Fibroblast of the aortic adventitia (primary cell): ENCODE measurements at places on chromosomes 1 and 21. TPM values are rescaled to one million over a fixed set of nuclear protein-coding genes. Genes with fewer than 3 reads are reported as not detected.
A peak's percentile ranks its signal among the peaks of the same experiment; 100 is the strongest.

- DNase-seq = no peak
These were observed 82.0 kb downstream of the KCNK1 start for GRCh38 chr1:233695901-233696300.

DNA sequence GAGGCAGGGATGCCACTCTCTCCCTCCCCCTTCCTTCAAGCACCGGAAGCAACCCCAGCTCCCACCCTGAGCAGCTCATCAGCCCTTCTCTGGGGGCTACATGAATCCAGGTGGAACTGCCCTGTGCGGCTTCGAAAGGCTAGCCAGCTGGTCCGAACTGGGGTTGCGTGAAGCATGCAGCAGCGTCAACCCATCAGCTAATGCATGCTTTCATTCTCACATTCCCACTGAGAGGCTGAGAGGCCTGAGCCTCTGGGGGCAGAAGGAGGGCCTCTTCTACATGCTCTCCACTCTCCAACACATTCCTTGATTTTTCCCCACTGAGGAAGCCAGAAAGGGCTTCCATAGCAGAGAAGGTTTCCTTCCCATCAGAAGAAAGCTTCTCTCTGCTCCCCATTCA, 5.6 kb downstream of the RXRG start:
- DNase-seq = no peak

- peak; percentile 93 for DNase-seq
These were observed 58.1 kb downstream of the SCCPDH start for GRCh38 chr1:246782120-246782900.

DNA sequence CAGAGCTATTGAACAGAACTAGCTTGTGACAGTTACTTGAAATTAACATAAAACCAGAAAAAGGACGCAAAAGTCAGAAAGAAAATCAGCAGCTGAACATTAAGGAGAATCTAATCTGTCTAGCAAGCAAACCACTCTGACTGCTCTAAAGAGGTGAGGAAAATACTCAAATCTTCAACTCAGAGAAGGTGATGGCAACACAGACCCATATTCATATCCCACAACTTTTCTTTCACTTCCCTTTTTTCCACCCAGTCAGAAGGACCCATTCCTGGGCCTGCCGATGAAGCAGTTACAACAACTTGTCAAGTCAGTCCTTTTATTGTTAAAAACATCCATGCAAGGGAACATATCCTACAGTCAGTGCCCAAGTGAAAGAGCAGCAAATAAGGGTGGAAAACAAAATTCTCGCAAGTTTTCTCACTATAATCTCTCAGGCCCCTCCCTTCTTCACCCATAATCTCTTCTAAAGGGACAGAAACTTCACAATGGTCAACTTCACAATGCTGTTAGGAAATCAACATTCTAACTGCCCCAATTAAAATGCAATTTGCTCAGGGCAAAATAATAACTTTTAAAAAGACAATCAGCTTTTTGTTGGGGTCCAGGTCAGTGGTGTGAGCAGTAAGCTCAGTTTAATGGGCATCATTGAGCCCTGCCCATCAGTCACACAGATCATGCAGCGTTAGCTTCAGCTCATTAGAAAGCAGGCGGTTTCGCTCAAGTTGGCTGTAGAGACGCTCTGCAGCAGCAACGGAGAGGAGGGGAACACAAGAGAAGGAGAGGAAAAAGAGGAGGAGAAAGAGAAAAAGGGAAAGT, 3.6 kb upstream of the NUP210L start:
- DNase-seq = no peak

DNA sequence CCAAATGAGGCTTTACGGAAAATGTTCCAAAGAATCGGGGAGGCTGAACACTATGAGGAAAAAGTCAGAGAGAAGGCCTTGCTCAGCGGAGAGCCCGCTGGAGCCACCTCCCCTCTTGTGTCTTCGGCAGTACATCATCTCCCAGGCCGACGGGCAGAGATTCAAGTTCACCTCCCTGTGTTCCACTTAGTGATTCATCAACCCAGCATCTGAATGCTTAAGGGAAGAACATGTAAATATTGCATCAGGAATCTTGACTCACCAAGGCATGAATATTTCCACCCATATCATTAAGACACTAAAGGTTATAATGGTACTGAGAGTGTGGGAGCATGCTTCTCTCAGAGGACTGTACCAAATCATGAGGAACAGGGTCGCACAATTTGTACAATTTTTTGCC, 172.5 kb downstream of the ST6GALNAC5 start:
- DNase-seq = peak; percentile 72

DNA sequence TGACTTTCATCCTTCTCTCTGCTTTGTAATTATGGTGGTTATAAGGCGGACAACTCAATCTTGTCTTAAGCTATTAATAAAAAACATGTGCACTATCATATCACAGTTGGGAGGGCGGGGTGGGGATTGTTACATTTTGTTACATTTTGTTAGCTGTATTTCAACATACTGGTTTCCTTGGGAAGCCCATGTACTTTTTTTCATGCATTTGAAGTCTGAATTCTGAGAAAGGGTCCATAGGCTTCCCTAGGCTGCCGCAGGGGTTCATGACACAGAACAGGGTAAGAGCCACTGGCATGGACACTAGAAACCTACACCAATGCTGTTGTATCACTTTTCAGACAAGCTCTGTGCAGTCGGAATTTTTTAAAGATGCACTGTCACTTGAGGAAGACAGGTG, 178.8 kb downstream of the ETS2 start:
- peak; percentile 69 for DNase-seq

GRCh38 chr21:39452207-39452969, 618 bp downstream of the SH3BGR start:
- DNase-seq = peak; percentile 92

GRCh38 chr1:27864264-27864895, 8.0 kb upstream of the THEMIS2 start:
- DNase-seq = no peak

CFAP141 gene
- not detected in 2 replicates for total RNA-seq
